ENCODE measurements at places on chromosomes 16 and 17. TPM values are rescaled to one million over a fixed set of nuclear protein-coding genes. Genes with fewer than 3 reads are reported as not detected.

Gene NUFIP2
- 38.5 TPM for total RNA-seq

Gene CIITA
- total RNA-seq = 0.28 TPM

Gene SLC47A2
- not detected for total RNA-seq

GRCh38 chr16:57113042-57113453 lies 20.7 kb downstream of the CPNE2 start:
- DNase-seq = no peak

Measured in dermis blood vessel endothelial cell (primary cell).